Endothelial cell of umbilical vein (primary cell): ENCODE measurements at places on chromosomes 4 and X. TPM values are rescaled to one million over a fixed set of nuclear protein-coding genes. Genes with fewer than 3 reads are reported as not detected.

DNA sequence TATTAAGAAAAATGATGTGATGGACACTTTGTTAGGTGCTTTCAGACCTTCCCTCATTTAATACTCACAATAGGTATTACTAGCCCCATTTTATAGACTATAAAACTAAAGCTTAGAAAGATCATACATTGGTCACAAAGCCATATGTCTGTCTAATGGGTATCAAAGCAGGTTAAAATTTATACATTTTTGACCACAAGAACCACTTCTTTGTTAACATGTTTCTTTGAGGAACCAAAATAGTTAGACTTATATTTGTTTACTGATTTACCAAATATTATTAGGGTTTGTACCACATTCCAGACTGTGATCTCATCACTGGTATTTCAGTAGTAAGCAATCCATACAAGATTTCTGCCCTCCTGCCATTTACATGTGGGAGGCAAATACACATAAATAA, 363.3 kb downstream of the NAF1 start:
- no peak overlapping the region for H3K27ac ChIP-seq
- no peaks in the 10 kb centered on the region for H3K36me3 ChIP-seq
- no peak overlapping the region for H3K4me3 ChIP-seq
- no peak for DNase-seq
- no peaks in the 10 kb centered on the region for H3K4me1 ChIP-seq
- H3K27me3 ChIP-seq, result no peaks in the 10 kb centered on the region

DNA sequence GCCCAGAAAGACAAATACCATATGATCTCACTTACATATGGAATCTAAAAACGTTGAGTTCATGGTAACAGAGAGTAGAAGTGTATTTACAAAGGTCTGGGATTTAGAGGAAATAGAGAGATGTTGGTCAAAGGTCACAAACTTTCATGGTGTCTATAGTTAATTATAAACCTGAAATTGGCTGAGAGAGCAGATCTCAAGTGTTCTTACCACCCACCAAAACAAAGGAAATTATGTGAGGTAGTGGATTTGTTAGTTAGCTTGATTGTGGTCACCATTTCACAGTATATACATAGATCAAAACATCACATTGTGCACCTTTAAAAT, 186.8 kb downstream of the NWD2 start:
- no peak overlapping the region for H3K27ac ChIP-seq
- H3K4me1 ChIP-seq, result no peaks in the 10 kb centered on the region
- DNase-seq, result no peak
- no peaks in the 10 kb centered on the region for H3K27me3 ChIP-seq

DNA sequence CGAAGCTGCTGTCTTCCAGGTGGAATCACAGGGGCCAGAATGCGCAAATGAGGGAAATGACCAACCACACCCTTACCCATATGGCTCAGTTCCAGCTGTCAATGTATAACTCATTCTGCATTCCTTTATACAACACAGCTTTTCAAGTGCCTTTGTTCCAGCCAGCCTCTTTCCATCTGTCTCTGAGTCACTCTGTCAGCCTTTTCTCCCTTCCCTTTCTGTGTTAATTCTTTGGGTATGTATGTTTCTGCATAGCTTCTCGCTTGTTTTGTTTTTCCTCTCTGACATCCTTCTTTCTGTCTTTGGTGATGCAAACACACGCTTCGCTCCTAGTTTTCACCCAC, 54.5 kb downstream of the RS1 start:
- no peak overlapping the region for H3K27ac ChIP-seq
- no peaks in the 10 kb centered on the region for H3K27me3 ChIP-seq
- peaks cover 4% of the 10 kb centered on the region for H3K4me1 ChIP-seq
- no peaks in the 10 kb centered on the region for H3K36me3 ChIP-seq
- peak; percentile 28 for DNase-seq

Gene RNF150
- total RNA-seq, result 0.30 and 0.33 TPM in 2 replicates

Gene NEUROG2
- total RNA-seq, result not detected in 2 replicates

GRCh38 chr4:163317110-163317509, 15.3 kb downstream of the NPY1R start:
- H3K4me3 ChIP-seq, result no peak overlapping the region
- H3K27me3 ChIP-seq, result no peaks in the 10 kb centered on the region
- H3K4me1 ChIP-seq, result no peaks in the 10 kb centered on the region
- no peak overlapping the region for H3K27ac ChIP-seq
- no peak for DNase-seq
- no peaks in the 10 kb centered on the region for H3K36me3 ChIP-seq

DNA sequence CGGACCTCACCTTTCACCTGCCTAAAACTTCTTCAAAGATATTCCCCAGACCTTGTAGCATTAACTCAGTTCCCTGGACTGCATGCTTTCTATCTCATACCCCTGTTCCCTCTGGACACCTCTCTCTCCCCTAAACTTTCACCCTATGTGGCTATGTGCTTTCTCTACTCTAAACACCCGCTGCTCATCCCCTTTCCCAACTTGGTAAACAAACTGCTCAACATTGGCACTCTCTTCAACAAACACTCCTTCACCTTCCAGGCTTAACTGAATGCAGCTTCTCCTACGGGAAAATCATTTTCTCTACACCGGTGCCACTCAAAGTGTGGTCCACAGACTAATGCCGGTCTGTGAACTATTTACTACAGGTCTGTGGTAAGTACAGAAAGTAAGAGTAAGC, 19.9 kb downstream of the PHF8 start:
- H3K4me3 ChIP-seq, result no peak overlapping the region
- H3K27me3 ChIP-seq, result no peaks in the 10 kb centered on the region
- H3K36me3 ChIP-seq, result peaks cover 9% of the 10 kb centered on the region
- no peaks in the 10 kb centered on the region for H3K4me1 ChIP-seq
- no peak for DNase-seq

DNA sequence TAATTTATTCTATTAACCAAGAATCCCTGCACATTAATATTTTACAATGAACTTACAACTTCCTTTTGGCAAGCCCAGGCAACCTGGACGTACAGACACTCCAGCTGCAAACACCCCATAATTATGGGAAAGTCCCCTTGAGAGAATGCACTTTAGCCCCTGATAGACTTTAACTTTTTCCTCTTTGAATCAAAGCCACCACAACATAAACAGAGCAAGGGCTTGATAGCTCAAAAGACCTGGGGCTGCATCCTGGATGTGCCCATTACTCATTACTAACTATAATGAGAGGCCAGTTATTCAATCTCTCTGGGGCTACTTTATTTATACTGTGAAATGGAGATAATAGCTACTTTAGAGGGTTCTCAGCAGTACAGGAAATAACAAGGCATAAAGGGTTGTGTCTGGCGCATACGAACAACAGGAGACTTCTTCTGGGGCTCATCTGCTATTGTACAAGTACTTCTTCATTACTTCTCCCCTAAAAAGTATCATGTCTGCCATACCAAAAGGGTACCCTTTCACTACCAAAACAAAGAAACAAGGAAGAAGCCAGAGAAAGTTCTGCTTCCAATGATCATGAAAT, 54.9 kb downstream of the CASK start:
- no peak overlapping the region for H3K4me3 ChIP-seq
- no peaks in the 10 kb centered on the region for H3K36me3 ChIP-seq
- no peak overlapping the region for H3K27ac ChIP-seq
- H3K27me3 ChIP-seq, result no peaks in the 10 kb centered on the region
- H3K4me1 ChIP-seq, result peaks cover 2% of the 10 kb centered on the region

DNA sequence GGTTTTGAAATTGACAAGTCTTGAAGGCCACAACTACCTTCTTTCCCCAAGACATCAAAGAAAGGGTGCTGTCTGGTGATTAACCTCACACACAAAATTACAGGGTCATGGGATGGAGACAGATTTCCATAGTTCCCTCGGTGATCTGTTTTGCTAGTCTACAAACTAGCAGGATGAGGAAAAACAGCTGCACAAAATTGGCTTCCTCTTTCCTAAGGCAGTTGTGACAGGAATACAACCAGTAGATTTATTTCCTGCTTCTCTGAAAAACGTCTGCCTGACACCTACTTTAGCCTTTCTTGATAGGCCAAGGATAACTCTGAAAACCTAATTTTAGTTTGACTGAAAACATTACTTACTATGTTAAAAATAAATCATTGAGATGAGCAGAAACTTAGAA, 39.6 kb downstream of the DKK2 start:
- H3K27me3 ChIP-seq, result peaks cover 4% of the 10 kb centered on the region
- no peaks in the 10 kb centered on the region for H3K4me1 ChIP-seq
- H3K4me3 ChIP-seq, result no peak overlapping the region
- no peak for DNase-seq

- no peak overlapping the region for H3K4me3 ChIP-seq
- H3K27ac ChIP-seq, result no peak overlapping the region
Observed at GRCh38 chrX:131802836-131803626, 220.1 kb upstream of the STK26 start.

DNA sequence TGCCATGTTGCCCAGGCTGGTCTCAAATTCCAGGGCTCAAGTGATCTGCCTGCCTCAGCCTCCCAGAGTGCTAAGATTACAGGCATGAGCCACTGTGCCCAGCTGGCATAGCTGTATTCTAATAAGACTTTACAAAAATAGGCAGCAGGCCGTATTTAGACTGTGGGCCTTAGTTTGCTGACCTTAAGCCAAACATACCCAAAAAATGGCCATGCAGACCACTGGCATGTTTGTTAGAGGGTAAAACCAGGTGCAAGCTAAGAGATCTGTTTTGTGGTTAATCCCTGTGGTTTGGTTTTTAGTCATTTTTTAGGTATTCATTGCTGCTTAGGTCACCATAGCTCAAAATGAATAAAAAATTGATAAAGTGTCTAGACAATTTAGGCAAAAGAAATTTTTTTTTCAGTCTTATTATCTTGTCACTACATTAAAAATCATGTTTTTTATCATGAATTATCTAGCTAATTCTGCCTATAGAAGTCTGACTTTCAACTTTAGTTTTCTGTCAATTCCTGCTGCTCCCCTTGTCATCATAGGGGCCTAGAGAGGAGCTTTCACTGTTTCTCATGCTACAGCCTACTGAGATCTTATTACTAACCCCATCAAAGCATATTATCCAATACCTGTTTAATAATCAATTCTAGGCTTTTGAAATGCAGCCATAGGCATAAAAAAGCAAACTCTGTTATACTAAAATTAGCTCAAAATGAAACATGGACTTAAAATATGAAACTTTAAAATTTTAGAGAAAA, 7.5 kb upstream of the SPINK2 start:
- H3K36me3 ChIP-seq, result no peaks in the 10 kb centered on the region
- H3K4me3 ChIP-seq, result no peak overlapping the region
- no peak for DNase-seq

DNA sequence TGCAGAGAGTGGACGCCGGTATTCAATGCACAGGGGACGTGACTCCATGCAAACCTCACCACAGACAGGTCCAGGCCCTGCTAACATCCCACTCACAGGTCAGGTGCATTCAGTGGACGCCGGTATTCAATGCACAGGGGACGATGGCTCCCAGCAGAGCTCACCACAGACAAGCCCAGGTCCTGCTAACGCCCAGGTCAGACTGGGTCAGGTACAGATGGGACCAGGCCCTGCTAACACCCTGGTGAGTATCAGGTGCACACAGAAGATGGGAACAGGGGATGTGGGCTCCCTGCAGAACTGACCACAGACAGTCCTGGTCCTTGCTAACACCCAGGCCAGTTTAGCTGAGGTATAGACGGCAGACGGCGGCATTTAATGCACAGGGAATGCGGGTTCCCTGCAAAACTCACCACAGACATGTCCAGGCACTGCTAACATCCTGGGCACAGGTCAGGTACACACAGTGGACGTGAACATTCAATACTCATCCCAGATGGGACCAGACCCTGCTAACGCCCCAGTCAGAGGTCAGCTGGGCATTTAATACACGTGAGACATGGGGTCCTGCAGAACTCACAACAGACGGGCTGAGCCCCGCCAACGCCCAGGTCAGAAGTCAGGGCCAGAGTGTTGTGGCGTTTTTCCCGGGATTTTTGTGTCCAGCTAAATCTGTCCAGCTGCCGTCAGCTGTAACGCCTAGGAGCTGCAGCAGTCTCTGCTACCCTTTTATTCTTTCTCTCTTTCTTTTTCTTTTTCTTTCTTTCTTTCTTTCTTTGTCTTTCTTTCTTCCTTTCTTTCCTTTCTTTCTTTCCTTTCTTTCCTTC, 99.2 kb downstream of the SHOX start:
- no peaks in the 10 kb centered on the region for H3K4me1 ChIP-seq
- DNase-seq, result no peak
- H3K36me3 ChIP-seq, result no peaks in the 10 kb centered on the region
- no peak overlapping the region for H3K27ac ChIP-seq
- H3K4me3 ChIP-seq, result no peak overlapping the region
- H3K27me3 ChIP-seq, result no peaks in the 10 kb centered on the region
